AG08395 (cell line): ENCODE measurements at places on chromosomes 1 and 21.

- peak; percentile 22 for DNase-seq
Measured at GRCh38 chr1:200180821-200181220, 153.3 kb downstream of the NR5A2 start.

GRCh38 chr21:38179511-38179910 is 77.3 kb upstream of the KCNJ15 start:
- DNase-seq: no peak

DNA sequence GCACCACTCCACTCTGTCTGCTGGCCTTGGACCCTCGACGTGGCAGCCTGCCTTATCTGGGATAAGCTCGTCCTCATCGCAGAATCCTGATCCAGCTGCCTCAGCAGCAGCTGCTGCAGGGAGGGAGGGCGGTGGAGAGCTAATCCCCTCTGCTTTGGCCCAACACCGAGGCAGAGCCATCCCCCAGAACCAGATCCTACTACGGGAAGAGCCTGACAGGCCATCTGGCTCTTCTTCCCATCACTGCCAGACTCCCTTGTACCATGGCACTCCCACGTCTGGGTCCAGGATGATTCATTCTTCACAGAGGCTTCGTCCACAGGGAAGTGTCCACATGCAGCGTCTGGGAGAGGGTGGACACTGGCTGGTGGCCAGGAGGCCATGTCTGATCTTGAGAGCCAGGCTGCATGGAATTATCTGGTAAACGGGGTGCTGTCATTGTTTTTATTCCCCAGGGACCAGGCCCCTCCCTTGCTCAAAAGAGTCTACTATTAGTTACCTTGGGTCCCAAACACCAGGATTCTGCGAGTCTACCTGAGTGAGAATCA is 14.6 kb upstream of the PKP1 start:
- DNase-seq: peak; percentile 79

GRCh38 chr1:203038217-203038741 is 12.0 kb downstream of the PPFIA4 start:
- peak; percentile 93 for DNase-seq

DNA sequence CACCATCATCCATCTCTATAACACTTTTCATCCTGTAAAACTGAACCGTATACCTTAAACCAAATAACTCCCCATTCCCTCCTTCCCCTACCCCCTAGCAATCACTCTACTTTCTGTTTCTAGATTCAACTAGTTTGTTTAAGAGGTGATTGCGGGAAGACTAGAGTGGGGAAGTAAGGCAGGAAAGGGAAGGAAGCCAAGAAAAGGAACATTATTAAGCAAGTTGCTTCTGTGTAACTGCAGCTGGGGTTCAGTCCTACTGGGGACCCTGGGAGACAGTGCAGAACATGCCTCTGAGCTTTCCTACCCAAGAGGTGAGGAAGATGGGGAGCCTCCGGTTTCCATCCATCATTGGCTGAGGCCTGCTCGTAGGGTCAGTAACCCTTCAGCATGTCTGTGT is 28.9 kb upstream of the H3-3A start:
- DNase-seq: no peak

GRCh38 chr1:152189657-152190442 is 30.8 kb upstream of the RPTN start:
- peak; percentile 62 for DNase-seq

DNA sequence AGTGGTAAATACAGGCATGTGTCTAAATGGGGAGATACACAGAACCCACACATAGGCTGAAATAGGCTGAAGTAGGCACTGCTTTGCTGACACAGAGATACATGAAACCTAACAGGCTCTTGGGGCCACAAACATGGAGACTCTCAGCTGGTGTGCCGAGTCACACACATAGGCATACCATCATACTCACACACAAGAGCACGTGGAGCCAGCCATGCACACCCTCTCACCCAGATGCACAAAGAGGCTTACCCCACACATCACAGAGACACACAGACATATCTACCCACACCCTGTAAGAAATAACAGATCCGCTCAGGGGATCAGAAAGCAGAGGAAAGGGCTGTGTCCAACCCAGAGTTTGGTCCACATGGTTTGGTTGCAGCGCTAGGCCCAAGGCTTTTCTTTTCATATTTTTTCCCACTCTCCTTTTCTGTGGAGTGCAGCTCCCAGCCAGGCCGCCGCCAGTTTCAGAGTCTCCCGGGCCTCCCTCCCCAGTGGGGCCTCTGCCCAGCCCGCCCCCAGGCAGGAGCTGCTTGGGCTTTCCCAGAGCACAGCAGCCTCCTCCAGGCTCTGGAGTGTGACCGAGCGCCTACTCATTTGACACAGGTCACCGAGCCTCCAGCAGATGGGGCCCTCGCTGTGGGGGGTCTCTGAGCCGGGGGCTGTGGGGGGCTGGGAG is 3.9 kb upstream of the POU3F1 start:
- DNase-seq: no peak

GRCh38 chr1:6646499-6647148 is 22.0 kb downstream of the THAP3 start:
- peak; percentile 70 for DNase-seq

GRCh38 chr1:228209657-228210056 is 1.8 kb downstream of the OBSCN start:
- no peak for DNase-seq

DNA sequence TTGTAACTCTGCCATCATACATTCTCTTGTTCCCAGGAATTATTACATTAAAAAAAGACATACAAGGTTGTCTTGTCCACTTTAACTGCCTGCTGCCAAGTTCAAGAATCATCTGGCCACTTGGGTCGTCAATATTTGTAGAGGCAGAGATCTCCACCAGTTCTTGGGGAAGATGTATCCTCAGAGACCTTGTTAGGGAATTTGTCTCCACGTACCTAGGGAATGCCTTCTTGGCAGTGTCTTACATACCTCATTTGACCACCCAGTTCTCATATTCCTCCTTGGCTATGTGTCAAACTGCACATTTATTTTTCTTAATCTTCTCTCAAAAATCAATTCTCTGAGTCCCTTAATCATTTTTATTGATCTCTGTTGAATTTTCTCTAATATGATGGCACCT is 266.0 kb downstream of the SPATA17 start:
- no peak for DNase-seq

- no peak for DNase-seq
Measured at GRCh38 chr1:30615816-30616590, 107.4 kb downstream of the MATN1 start.

- DNase-seq: peak; percentile 85
Measured at GRCh38 chr21:44011579-44012473, at the start of gene TRAPPC10. Gene TRAPPC10, plus strand, starts transcription at chr21:44012309. Its CDS starts 185 bp downstream, at chr21:44012494.

DNA sequence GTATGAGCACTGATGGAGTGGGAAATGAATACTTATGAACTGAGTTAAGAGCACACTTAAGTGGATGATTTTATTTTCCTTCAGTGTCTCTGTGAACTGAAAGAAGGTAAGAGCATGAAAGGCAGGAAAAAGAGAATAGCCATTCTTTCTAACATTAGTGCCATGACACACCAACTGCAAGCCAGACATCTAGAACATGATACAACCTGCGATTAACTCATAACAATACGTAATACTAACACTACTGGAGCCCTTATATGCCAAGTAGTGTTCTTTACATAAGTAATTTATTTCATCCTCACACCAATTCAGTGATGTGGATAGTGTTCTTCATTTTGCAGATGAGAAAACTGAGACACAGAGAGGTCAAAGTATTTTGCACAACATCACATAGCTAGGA is 56.7 kb downstream of the PRRX1 start:
- no peak for DNase-seq

DNA sequence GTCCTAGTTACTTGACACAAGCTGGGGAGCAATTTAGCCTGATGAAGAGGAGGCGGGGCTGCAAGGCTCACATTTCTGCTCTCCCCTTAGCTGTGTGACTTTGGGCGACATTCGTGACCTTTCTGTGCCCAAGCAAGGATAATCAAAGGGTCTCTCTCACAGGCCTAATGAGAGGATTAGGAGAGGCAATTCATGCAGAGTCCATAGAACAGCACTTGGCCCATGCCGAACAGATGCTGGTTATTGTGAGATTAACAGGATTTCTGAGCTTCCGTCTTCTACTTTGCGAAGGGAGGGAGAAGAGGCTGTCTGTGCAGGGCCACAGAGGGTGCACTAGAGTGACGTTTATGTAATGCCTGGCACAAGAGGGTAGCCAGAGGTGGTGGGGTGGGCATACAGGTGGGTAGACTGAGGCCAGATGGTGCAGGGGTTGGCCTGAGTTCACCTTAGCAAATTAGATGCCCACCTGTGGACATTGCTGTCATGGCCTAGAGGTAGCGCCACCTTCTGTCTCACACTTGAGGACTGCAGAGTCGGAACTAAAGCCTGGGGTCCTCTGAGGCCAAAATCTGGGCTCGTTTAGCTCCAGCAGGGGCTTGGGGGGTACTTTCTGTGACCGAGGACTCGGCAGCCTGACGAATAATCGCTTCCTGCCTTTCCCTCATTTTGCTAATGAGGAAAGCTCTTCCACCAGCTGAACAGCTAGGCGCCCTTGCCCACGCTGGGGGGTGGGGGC is 18.6 kb downstream of the ACTL8 start:
- DNase-seq: no peak

DNA sequence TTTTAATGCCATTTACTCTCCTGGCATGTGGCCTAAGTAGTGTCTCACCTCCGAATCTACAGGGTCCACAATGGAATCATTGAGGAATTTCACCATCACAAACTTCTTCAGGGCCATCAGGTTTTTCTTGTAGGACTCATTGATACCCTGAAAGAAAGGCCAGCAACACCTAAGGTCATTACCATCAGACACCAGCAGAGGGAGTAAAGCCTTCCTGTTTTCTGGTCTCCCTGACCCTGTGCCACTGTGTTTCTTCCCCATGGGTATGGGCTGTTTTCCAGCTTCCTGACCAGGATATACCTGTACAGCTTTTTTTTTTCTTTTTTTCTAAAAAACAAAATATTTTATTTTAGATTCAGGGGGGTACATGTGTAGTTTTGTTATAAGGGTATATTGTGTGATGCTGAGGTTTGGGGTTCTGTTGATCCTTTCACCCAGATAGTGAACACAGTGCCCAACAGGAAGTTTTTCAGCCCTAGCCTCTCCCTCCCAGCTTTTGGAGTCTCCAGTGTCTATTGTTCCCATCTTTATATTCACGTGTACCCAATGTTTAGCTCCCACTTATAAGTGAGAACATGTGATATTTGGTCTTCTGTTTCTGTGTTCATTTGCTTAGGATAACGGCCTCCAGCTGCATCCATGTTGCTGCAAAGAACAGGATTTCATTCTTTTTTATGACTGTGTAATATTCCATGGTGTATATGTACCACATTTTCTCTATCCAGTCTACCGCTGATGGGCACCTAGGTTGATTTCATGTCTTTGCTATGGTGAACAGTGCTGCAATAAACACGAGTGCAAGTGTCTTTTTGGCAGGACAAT is 18.3 kb downstream of the PPT1 start:
- DNase-seq: peak; percentile 65

- no peak for DNase-seq
Measured at GRCh38 chr1:119081700-119082099, 58.8 kb downstream of the WARS2 start.

GRCh38 chr1:230431527-230431926 is 5.4 kb upstream of the PGBD5 start:
- DNase-seq: no peak

GRCh38 chr1:77197351-77197750 is 21.9 kb downstream of the PIGK start:
- DNase-seq: no peak

GRCh38 chr1:223203694-223204093 is 60.6 kb upstream of the TLR5 start:
- no peak for DNase-seq

- no peak for DNase-seq
Measured at GRCh38 chr1:234222561-234223280, 150.5 kb upstream of the COA6 start.

DNA sequence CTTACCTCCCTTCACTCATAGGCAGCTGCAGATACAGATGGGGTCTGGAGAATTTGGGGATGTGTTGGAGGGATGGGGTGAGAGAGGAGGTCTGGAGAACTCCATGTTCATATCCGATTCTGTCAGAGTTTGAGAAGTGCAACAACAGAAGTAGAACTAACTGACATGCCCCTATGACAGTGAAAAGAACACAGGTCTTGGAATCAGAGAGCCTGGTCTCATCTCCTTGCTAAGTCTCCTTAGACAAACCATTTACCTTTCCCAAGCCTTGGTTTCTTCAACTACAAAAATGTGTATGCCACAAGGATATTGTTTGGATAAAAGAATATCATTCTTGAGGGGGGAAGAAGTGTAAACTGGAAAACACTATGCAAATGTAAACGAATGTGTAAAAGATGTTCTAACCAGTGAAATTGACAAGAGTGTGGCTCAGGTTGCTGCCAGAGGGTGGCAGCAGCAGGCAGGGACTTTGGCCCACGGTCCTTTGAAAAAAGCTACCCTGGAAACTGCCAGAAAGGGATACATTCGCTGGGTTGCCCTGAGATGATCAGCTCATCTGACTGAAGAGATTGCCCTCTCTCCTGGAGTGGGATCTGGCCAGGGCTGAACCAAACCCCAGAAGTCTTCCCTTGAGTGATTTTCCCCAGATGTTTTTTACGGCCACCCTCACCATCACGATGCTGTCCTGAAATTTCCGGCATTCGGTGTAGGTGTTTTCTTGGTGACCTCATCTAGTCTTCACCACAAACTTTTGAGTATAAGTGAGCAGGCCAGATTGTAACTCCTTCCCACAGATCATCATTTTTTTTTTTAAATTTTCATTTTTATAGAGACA is 17.0 kb upstream of the CD2 start:
- peak; percentile 74 for DNase-seq

DNA sequence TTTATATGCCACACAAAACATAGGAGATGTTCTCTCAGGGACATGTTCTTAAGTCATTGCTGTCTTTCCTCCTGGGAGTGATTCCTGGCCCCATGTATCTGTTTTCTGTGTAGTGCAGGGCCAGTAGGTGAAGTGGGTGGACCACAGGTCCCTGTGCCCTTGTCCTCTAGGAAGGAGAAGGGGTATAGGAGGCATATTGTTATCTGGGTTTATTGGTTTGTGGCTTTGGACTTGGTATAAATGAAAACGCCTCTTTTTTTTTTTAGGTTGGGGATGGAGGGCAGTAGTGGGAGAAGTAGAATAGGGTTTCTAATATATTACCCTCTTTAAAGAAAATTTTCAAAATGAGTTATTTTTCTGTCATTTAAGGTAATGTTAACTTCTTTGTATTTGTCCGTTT is 29.4 kb downstream of the DYRK1A start:
- no peak for DNase-seq

- peak; percentile 85 for DNase-seq
Measured at GRCh38 chr1:232110281-232111090, 483.9 kb downstream of the DISC1 start.

DNA sequence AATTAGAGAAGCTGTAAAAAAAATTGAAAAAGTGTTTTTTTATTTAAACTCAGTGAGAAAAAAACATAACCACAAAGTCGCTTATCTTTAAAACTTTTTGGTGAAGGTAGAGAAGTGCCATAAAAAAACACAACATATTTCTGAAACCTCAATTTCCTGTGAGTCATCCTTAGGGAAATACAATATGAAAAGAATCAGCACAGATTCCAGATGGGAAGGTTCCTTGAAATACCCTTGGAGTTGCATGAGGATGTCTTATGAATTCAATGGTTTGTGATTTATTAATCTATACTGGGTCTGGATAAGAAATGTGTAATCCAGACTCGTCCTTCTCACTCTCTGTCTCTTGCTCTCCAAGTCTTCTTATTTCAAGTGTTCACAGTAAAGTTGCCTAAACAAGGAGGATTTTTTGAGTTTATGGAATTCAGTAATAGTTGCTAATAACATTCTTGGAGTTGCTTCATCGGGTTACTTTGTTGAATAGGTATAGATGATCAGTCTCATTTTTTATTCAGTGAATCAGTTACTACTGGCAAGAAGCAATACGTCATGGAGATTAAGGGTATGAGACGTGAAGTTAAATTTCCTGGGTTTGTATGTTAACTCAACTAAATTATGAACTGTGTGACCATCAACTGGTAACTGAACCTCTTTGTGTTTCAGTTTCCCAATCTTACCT is 191.4 kb downstream of the KCNK2 start:
- DNase-seq: peak; percentile 62

- no peak for DNase-seq
Measured at GRCh38 chr1:24141311-24141997, 1.5 kb downstream of the IL22RA1 start.
